ENCODE measurements at places on chromosomes 7 and 10.

GRCh38 chr7:102211590-102212550 is 74.8 kb upstream of the SH2B2 start:
- DNase-seq = no peak

GRCh38 chr10:1309617-1310270 is 253.6 kb downstream of the WDR37 start:
- no peak for DNase-seq

DNA sequence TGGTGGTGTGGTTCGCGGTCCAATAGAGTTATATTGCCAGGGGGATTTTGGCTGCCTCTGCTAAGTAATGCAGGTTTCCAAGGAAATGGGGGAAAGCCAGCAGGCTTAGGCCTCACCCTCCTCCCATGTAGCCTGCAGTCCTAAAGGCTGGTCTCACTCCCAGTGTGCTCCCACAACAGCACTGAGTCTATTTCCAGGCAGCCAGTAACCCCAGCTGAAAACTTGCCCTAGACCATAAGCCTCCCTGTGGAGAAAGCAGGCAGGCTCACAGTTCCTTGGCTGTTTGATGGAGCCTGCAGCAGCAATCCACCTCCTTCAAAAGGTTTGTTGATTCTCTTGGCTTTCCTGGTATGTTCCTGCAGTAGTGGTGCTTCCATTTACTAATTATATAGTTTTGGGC is 220.0 kb upstream of the ZNF804B start:
- no peak for DNase-seq

DNA sequence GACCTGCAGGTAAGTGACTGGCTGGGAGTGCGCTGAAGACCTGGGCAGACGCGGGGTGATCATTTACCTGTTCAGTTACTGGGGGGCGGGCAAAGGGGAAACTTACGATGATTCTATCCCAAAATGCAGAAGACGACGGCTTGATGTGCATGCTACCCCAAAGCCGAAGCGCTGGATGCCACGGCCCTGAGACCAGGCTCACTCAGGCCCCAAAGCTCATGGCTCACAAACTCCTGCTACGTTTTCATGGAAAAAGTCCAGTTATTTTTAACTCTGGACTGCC is 200.6 kb downstream of the DIP2C start:
- no peak for DNase-seq

GRCh38 chr10:47176903-47177868 is 122.8 kb upstream of the GDF10 start:
- no peak for DNase-seq

DNA sequence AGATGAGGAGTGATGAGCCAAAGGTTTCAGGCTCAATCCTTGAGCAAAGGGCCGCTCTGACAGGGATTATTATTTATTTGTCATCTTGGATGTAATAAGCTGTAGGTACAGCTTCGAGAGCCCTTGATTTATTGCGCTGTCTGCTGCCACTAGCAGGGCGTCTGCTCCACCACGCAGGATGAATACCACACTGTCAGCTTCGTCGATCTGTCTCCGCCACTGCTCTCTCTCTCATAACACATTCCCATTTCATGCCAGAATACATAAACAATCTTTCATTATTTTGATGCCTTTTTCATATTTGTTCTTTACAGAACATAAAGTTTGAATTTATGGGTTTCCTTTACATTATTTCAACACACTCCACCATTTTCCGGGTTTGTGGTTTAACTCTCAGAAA is 276.6 kb downstream of the LRMDA start:
- no peak for DNase-seq

DNA sequence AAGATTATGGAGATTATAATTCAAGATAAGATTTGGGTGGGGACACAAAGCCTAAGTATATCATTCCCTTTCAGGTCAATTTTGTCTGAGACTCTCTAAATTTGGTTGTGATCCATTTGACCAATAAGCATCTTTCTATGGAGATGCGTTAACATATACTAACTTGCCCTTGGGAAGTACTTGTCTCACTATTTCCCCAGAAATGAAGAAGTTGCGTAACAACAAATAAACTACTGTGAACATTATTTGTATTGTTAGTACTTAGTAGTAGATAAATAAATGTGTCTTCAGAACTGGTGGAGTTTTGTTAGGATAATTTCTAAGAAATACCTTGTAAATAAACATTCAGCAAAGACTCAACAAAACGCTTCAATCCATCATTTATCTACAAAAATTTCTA is 127.3 kb upstream of the LYZL2 start:
- DNase-seq = no peak

DNA sequence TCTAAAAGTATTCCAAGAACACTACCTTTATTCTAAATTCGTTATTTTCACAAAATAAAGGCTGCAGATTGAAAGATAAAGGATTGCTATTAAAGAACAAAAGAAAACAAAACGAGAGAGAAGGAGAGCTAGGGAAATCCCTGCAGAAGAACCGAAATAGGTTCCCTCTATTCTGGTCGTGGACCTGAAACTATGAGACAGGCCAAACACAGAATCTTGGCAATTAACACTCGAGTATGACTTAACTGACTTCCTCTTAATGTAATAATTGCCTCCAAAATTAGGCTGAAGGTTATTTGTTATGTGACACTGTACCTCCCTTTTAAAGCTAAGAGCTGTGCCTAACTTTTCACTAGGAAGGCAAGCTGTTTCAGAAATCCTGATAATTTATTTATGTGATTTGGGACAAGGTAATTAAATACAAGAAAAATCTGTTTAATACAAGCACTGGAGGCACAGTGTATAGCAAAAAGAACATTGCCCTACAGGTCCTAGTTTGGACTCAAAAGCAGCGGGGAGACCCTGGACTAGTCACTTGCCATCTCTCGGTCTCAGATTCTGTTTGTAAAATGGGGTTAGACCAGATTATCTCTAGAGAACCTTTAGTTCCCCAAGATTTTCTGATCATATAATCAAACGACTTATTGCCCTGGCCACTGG is 11.6 kb downstream of the NAMPT start:
- no peak for DNase-seq

GRCh38 chr10:5478694-5479305 is 20.6 kb downstream of the CALML5 start:
- no peak for DNase-seq

GRCh38 chr7:116122972-116123595 is 87.3 kb upstream of the TES start:
- DNase-seq = peak; percentile 75

- no peak for DNase-seq
These were observed 37.5 kb upstream of the SUN1 start for GRCh38 chr7:794671-795329.

DNA sequence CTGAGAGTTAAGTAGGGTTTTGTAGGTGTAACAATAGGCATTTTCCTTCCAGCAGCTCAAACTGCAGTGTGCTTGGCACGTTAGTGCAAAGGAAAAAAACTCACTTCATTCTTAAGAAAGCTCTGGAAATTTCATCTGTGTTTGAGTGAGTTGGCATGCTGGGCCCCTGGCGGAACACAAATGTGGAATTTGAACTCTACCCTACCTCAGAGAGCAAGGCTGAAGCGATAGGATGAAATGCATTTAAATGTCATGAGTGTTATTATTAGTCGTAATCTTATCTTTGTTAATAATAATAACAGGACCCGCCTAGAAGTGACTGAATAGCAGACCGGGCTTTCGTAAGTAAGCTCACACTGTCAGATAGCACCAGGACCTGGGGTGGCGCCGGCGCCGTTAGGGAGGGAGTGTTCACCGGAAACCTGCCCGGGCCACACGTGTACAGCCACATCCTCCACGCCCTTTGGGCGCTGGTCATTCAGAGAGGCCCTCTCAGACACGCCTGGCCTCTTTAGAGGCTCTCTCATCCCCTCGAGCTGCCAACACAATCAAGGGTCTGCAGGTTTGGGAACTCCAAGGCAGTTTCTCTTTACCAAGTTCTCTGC is 63.5 kb downstream of the GRK5 start:
- peak; percentile 74 for DNase-seq

- no peak for DNase-seq
These were observed 3.1 kb downstream of the STX1A start for GRCh38 chr7:73716318-73716890.

GRCh38 chr10:89662596-89662995 is 17.6 kb upstream of the PANK1 start:
- no peak for DNase-seq

DNA sequence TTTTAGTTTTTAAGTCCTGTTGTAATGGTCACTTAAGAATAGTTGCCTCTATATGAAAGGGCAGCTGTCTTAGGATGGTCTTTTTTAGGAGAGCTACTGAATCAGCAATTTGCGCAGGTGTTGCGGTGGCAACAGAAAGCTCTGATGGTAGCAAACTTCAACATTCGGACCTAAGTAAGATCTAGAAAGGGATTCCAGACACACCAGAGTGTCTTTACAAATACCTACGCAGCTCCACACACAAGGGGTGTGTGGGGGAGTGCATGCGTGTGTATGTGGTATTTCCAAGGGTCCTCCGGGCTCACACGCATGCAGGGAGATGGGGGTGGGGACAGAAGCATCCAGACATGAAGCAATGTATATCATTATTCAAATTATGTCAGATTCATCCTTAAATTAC is 438.6 kb upstream of the MGMT start:
- DNase-seq = no peak

DNA sequence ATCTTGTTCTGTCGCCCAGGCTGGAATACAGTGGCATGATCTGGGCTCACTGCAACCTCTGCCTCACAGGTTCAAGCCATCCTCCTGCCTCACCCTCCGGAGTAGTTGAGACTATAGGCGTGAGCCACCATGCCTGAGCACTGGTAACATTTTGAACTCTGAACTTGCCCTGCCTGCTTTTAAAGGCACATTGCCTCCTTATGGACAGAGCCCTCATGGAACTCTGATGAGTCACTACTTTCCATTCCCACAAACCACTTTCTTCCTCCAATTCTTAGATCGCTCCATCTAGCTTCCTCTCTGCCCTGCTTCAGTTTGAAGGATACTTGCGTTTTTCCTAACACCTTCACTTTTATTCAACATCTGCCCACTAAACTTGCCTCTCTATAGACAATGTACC is 38.1 kb downstream of the PRPS1L1 start:
- peak; percentile 9 for DNase-seq

- DNase-seq = no peak
These were observed 32.9 kb upstream of the ZC3HAV1L start for GRCh38 chr7:139068544-139069399.

DNA sequence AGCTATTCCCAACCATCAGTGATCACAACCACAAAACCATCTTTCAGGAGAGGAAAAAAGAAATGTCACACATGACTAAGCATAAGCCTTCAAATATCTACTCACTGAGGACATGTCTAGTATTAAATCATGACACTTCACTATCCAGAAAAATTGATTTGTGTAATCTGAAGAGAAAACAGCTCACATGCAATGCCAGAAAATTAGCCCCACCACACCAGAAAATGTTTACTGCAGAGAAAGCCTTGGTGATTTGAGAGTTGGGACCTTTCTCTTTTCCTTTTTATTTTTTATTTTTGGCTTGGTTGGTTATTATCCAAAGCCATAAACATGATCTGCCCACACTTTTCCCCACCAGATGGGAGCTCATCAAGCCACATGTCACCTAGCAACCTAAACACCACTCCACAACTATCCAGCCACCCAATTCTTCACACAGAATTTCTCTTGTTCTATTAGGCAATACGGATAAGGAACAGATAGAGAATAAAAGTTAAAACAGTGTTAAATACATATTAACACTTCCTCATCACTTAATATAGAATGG is 3.1 kb downstream of the PARD3 start:
- DNase-seq = peak; percentile 53

Measured in ACHN (cell line).